ENCODE measurements at places on chromosomes 3 and 15.

- DNase-seq: no peak
Measured at GRCh38 chr3:32041316-32041715, 59.8 kb downstream of the ZNF860 start.

GRCh38 chr15:90031231-90031791, 30.2 kb downstream of the ZNF710 start:
- no peak for DNase-seq

GRCh38 chr3:183904833-183905780, 20.4 kb upstream of the PARL start:
- DNase-seq: no peak

DNA sequence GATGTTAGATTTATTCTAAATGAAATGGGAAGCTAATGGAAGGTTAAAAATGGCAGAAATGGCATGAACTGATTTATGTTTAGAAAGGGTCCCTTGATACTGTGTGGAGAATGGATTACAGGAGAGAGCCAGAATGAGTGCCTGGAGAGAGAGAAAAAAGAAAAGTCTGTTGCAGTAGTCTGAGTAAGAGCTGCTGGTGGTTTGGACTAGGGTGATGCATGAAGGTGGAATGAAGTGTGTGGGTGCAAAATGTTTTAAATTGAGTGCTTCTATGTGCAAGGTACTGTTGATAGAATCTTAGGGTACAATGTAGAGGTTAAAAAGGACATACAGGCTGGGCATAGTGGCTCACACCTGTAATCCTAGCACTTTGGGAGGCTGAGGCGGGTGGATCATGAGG, 11.4 kb upstream of the MGA start:
- DNase-seq: no peak

- no peak for DNase-seq
Measured at GRCh38 chr3:8767256-8767666, 2.2 kb downstream of the OXTR start.

Measured in DMS153 (cell line).